ENCODE measurements at places on chromosomes 2 and 18.

DNA sequence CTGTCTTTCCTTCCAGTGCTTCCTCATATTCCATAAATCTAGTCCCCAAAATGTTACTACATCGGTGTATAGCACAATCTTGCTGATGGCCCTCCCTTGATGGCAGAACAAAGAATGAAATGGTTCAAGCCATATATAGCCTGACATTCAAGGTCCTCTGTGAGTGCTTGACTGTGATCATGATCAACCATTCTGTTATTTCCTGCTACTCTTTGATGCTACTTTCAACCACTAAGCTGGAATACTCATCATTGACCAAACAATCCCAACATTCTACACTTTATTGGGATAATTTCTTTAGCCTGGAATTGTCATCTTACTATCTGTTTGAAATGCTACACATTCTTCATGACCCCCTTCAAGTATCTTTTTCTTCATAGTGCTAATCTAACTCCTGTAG is 633.9 kb downstream of the PLCL1 start:
- no peak for DNase-seq

DNA sequence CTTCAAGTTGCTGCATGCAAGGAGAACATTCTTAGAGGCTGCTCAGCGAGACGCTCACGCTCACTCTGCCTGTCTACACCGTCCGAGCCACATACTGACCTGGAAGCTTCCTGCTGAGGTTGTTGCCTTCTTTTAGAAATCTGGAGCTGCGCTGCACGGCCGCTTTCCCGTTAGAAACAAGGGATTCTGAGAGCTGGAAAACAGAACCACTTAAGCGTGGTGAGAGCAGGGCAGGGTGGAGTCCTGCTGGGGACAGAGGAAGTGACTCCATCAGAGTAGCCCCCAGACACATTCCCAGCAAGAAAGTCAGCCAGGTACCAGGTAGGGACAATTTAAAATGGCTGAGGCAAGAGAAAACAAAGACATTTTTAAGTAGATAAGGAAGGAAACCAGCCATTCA is 135.2 kb downstream of the LAMA1 start:
- no peak for DNase-seq

GRCh38 chr2:41998186-41999127 is 49.4 kb upstream of the PKDCC start:
- no peak for DNase-seq

- no peak for DNase-seq
These were observed 2.5 kb upstream of the TET3 start for GRCh38 chr2:73982140-73982617.

GRCh38 chr2:233964581-233964980 is 47.4 kb downstream of the TRPM8 start:
- no peak for DNase-seq

DNA sequence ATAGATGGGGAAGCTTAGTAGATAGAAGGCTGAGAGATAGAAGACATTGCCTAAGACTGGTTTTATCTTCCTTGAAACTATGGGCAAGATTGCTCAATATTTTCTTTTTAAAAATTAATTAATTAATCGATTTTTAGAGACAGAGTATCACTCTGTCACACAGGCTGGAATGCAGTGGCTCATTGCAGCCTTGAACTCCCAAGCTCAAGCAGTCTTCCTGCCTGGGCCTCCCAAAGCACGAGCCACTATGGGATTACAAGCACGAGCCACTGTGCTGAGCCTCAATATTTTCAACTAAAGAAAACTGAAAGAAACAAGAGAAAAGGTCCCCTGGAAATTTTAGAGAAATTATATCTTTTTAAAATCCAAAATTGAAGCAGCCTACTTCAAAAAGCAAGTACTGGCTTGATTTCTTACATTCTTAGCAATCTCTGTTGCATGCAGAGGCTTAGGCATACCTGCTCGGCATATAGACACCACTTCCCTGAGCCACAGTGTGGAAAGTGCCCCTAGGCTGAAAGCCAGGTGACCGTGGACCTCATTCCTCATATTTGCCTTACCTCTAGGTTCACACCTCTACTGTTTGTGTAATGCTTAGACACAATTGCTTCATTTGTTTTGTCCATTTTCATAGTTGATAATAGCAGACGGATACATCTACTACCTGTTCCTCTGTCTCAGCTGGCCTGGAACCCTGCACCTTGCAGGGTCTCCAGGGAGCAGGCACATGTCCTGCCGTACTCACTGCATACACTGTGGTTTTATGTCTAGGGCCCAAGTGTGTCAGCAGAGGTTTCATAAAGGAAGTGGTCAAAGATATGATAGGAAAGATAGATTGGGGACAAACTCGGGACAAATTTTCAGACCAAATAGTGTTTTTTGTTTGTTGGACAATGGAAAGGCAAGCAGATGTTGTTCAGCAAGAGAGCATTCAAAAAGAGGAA is 166.5 kb upstream of the ALPP start:
- no peak for DNase-seq

DNA sequence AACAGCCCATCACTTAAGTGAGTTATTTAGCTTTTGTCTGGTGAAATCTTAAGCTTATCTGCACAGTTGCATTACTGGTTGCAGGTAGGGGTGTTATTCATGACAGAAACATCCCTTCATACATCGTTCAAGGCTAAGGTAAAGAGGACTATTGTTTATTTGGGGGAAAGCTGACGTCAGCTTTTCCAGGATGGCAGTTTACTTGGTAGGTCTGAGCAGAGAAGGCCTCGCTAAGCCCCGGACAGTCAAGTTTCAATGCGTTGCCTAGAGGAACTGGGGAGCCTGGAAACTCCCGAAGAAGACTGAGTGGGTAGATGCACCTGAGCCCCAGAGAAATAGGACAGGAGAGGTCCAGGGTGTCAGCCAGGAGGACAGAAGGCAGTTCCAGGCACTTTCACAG is 2.2 kb downstream of the RNU4ATAC start:
- DNase-seq = no peak

DNA sequence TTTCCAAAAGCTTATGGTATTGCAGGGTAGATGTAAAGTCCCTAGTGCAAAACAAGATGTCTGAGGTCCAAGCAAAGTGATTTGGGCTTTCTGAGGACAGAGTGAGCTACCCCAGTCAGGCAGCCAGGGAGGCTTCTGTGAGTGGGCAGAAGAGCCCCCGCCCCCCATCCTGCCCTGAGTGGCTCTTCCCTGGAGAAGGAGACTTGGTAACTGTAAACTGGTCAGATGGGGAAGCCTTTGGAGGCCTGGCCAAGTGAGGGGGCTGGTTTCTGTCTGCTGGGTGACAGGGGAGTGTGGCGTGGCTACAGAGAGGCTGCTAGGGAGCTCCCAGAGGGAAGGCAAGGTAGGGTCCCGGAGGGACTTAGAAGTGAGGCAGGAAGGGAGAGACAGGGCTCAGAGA is 181.3 kb upstream of the HAAO start:
- no peak for DNase-seq

DNA sequence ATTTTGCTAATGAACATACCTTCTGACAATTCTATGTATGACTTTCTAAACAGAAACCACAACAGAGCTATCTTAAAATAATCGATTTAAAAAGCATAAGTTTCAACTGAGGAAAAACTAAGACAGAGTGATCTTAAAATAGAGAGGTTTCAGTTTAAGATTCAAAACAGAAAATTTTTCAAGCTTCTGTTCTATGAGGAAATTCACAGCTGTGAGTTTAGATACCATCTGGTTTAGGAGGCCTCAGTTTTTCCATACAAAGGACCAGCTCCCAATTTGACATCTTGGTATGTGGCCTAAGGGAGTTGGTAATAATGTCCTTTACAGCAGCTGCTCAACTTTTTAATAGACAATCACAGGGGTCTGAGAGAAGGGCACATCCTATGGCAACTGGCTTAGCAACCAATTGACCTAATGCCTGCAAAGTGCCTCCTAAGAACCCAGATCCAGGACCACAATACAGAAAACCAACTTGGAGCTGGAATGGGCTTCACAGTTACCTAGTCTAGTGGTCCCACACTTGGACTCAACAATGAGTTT is 39.7 kb downstream of the MDH1 start:
- DNase-seq = no peak

DNA sequence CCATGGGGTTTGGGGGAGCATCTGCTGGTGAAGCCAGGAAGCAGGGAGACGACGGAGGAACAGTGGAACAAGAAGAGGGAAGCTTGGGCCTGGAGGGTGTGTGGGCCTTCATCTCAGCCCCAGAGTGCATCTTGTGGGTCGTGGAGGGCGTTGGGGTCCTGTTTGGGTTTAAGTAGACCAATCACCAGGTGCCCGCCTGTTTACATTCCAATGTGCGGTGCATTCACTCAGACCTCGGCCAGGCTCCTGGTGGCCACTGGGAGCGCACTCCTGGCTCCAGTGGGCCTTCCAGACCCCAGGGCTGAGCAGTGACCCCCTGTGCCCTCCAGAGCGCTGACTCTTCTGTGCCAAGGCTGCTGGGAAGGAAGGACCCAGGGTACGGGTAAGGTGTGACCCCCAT is 293.7 kb downstream of the NDUFA10 start:
- no peak for DNase-seq

DNA sequence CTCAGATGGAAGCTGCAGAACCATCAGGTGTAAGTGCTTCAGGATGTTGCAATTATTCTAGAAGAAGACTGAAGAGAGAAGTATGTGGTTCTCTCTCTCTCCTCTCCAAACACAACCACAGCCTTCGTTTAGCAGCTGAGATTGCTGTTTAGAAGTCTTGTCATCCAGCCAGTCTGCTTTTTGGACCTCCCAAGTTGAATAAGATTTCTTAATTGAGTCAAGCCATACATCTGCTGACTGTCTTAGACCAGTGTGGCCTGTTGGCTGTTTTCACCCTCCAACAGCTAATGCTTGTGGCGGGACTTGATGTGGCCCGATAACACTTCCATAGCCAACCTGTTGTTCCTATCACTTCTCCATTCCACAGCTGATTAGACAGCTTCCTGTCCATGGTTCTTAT is 91.3 kb upstream of the TMEM17 start:
- no peak for DNase-seq

DNA sequence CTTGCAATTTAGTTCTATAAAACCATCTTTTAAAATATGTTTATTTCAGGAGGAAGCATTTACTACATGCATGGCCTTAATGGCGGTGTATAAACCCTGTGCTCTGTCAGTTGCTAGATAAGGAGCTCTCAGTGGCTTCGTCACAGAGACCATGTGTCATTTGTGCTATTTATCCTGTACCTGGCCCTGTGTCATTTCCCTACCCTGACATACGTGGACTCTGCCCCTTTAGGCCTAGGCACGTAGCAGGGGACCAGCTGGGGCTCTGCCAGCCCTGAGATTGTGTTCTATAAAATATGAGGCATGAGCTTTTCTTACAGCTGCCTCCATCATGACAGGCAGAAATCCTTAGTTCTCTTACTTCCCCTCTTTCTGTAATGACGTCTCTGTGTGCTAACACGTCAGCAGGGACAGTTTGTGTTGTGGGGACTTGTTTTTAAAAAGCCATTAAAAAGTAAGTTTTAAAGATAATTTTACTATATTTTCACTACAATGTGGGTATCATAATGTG is 88.0 kb downstream of the ITGB1BP1 start:
- DNase-seq = no peak

- DNase-seq = no peak
These were observed 29.0 kb downstream of the ZAP70 start for GRCh38 chr2:97742381-97742847.

- DNase-seq = no peak
These were observed 206.4 kb downstream of the NBAS start for GRCh38 chr2:15354596-15355366.

- no peak for DNase-seq
These were observed 37.4 kb downstream of the LYPD6B start for GRCh38 chr2:149075853-149076252.

- no peak for DNase-seq
These were observed 70.1 kb downstream of the OXER1 start for GRCh38 chr2:42693688-42694479.

- DNase-seq = no peak
These were observed 115.1 kb downstream of the KCNJ3 start for GRCh38 chr2:154813636-154814035.

DNA sequence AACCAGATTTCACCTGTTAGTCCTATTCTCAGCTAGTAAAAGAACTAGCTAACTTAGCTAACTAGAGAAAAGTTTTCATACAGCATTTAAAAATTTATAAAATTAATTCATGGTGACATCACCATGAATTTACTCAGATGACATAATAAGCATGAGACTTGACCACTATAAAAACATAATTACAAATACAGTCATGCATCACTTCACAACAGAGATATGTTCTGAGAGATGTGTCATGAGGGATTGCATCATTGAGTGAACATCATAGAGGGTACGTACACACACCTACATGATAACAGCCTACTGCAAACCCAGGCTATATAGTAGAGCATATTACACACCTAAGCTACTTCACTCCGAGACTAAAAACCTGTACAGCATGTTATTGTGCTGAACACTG is 481.3 kb upstream of the CHAC2 start:
- no peak for DNase-seq

- DNase-seq = no peak
These were observed 2.2 kb downstream of the LRRTM4 start for GRCh38 chr2:77519888-77520506.

GRCh38 chr2:175478096-175478768 is 296.7 kb upstream of the ATP5MC3 start:
- no peak for DNase-seq

DNA sequence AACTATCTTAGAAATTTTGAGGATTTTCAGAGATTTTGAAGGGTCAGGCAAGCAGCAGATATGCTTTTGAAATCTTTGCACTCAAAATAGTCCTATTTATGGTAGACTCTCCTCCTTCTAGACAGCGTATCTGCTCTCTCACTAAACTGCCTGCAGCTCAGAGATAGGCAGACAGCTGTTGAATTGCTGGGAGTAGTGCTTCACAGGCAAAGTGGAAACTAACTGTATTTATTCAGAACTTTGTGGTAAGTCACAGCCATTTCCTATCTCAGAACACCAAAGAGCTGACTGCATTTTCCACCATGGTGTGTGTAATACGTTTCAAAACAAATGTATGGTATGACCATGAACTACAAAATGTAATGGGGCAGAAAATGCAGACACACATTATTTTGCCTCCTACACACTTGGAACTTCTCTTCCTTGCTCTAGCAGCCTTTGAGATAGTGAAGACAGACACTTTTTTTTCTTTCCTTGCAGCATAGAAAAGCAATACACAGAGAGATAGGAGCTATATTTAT is 352.4 kb downstream of the LRP1B start:
- no peak for DNase-seq

DNA sequence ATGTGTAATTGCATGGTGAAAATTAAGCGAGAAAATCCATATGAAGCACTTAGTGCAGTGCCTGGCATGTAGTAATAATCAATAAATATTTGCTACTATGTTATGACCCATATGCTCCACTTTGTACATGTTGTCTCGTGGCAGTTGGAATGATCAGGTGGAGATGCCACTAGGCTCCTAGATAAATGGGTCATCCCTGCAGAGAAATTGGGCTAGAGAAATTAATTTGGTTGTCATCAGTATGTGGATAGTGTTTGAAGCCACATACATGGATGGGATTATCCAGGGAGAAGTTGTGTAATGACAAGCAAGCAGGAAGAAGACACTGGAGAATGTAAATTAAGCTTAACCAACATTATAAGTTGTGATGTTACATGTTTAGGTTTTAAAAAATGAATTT is 33.0 kb downstream of the ACYP2 start:
- no peak for DNase-seq

Data from activated CD8-positive, alpha-beta memory T cell treated with anti-CD3 and anti-CD28 coated beads for 24 hours (primary cell).